ENCODE measurements at places on chromosomes 3 and 15. TPM values are rescaled to one million over a fixed set of nuclear protein-coding genes. Genes with fewer than 3 reads are reported as not detected.

Gene KNL1
- 5.0 TPM for total RNA-seq

Gene FBXO40
- total RNA-seq = not detected

Gene SLC27A2
- 0.66 TPM for total RNA-seq

Gene KIF15
- total RNA-seq = 3.8 TPM

Gene CHRNA3
- total RNA-seq = not detected

Gene WNT5A
- 117 TPM for total RNA-seq

Gene KCNMB2
- 0.17 TPM for total RNA-seq

Gene PDZRN3
- total RNA-seq = 47.5 TPM

Gene MESP1
- total RNA-seq = 1.3 TPM

Gene EFCC1
- total RNA-seq = not detected

Gene SCAP
- 67.7 TPM for total RNA-seq

Gene HGD
- total RNA-seq = under 0.01 TPM

Gene ESYT3
- total RNA-seq = 0.51 TPM

Gene NRROS
- total RNA-seq = under 0.01 TPM

Gene DLEC1
- under 0.01 TPM for total RNA-seq

Gene PRTG
- total RNA-seq = 4.0 TPM

Gene TMEM108
- under 0.01 TPM for total RNA-seq

Gene TNK2
- 6.9 TPM for total RNA-seq

Gene LRRC15
- total RNA-seq = 2.3 TPM
